ENCODE measurements at places on chromosomes 4 and X.

- no peak for DNase-seq
These were observed 79.3 kb downstream of the FRAS1 start for GRCh38 chr4:78136109-78137081.

DNA sequence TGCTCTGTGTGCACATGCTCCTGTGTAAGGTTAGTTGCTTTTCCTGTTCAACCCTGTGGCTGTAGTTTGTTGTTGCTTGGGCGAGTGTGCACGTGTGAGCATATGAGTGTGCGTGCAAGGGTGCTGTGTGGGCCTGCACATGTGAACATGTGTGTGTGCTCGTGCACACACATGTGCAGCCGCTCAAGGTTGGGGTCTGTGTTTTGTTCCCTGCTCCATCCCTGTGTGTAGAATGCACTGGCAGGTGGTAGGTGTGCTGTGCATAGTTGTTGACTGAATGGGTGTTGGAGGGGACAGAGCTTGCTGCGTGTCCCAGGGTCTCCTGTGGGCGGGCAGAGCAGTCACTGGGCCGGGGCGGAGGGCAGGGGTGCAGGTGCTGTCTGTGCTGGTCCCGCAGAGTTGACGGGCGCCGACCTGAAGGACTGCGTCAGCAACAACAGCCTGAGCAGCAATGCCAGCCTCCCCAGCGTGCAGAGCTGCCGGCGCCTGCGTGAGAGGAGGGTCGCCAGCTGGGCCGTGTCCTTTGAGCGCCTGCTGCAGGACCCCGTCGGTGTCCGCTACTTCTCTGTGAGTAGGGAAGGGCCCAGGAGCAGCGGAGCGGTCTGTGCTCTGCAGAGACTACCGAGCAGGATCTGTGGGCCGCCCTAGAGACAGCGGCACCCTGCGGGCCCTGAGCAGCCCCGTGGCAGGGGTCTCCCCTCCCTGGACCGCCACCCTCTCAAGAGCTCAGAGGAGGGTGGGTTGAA is 27.9 kb upstream of the HGFAC start:
- no peak for DNase-seq

- no peak for DNase-seq
These were observed 88.5 kb downstream of the PDS5A start for GRCh38 chr4:39889226-39889625.

DNA sequence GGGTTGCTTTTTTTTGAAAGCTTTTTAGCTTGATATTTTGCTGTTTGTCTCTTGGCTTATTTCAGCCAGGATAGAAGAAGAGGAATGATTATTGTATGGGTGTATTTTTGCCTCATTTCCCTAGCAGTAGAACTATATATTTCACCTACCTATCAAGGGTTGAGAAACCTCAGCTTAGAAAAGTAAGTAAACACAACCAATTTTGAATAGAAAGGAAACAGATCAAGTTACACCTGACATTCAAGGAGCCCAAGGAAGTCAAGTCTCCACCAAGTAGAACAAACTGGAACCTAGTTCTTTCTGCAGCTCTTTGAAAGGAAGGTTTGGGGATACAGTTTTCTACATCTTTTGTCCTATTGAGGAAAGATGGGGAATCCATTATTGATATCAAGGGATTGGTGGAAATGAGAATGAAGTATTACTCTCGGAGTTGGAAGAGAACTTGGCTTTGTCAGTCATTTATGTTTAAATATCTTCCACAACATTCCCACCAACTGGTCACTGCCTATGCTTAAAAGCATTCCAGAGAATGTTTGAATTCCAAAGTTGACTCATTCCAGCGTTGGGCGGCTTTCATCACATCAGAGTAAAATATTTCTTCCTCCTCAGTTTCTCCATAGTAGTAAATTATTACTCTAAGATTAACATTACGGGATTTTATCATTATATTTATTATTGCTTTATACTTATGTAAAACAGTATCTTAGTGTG is 207.8 kb upstream of the CNKSR2 start:
- no peak for DNase-seq

DNA sequence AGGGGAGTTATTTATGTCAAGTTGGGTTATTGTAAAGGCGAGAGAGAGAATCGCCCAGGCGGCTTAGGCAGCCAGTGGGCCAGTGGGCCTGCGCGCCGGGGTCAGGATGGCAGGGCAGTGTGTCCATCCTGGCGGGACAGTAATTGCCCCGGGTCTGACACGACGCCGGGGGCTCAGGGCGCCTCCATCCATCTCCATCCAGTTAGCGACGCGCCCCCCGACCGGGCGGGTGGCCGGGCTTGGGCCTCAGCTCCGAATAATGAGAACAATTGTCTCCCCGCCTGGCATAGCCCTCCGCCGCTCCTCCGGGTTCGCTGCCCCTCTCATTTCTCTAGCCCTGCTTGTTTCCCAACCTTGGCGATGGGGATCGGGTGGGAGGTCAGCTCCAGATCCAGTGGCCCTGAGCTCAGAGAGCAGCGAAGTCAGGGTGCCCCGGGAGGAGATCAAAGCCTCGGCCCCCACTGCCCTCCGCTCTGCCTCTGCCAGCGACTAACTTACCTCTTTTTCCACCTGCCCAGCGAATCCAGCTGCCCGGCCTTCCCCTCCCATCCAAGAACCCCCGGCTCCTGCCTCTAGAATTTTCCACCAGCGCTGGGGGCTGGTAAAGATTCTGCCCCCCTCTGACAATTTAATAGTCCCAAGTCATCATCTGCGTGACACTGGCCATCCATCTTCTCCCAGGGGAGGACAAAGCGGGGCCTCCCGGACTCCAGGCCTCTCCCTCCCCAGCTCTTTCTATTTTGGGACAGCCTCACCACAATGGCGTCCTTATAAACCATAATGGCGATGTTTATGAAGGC is 56.9 kb upstream of the TMEM33 start:
- DNase-seq: no peak

GRCh38 chrX:77276742-77277141 is 170.4 kb upstream of the FGF16 start:
- no peak for DNase-seq

DNA sequence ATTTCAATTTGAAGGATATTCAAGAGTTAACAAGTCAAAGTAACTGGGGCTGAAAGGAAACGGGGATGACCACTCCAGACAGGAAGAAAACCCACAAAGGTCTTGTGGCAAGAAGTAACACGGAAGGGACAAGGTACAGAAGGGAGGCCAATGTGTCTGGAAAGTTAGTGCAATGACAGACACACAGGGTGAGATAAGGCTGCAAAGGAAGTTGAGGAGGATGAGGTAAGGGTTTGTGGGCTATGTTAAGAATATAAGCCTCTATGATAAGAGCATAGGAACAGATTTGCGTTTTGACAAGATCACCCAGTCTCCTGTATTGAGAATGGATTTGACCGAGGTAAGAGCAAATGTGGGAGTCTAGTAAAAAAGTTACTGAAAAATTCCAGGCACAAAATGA is 21.9 kb upstream of the EMCN start:
- DNase-seq: no peak

DNA sequence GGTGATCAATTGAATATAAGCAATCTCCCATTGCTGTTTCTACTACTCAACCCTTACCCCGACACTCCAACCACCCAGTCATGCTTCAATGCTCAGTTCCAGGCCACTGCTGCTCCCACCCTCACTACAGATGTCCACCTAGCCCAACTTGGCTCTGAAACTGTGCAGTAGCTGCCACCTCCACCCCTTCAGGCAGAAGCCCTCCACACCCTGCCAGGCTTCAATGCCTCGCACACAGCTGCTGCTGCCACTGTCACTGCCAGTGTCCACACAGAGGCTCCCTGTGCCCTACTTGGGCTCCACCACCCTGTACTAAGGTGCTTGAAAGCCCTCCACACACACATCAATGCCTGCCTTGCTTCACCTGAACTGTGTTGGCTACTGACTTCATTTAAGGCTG is 34.6 kb downstream of the LAMTOR3 start:
- no peak for DNase-seq

DNA sequence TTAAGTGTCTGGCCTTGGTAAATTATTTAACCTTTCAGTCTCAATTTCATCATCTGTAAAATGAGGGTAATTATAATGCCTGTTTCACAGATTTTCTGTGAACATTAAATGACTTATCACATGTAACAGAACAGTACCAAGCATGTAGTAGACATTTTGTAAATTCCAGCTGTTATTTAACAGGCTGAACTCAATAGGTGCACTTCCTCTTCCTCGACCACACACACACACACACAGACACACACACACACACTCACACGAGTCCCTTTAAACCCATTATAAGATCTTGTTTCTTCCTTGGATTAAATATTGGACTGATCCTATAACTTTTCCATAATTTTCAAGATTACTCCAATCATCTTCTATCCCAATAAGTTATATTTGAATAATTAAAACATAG is 53.4 kb upstream of the COL25A1 start:
- DNase-seq: no peak

GRCh38 chr4:110411574-110412011 is 64.4 kb upstream of the ENPEP start:
- DNase-seq: peak; percentile 27

GRCh38 chrX:151239751-151240150 is 63.4 kb downstream of the GPR50 start:
- DNase-seq: no peak

DNA sequence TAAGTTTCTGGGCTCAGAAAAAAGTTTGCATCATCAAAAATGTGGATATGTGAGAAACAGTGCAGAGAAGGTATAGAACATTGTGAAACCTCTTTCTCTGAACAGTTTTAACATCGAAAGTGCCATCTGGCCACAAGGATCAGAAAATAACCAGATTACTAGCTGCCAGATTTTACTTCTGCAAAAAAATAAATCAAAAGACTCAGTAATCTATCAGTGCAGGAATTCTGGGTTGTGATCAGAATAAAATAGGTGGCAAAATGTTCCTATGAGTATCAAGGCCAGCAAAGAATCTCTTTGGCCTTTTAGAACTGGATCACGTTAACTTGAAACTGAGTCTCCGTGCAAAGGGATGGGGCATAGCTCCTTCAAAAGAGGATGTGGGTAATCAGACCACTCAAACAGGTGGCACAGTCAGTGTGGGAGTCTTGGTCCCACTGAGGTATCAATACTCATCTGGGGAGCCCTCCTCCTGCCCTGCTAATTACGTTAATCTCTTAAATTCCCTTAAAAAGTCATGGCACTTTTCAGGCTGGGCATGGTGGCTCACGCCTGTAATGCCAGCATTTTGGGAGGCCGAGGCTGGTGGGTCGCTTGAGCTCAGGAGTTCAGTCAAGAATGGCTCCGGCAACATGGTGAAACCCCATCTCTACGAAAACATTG is 26.7 kb upstream of the RBM47 start:
- DNase-seq: no peak

DNA sequence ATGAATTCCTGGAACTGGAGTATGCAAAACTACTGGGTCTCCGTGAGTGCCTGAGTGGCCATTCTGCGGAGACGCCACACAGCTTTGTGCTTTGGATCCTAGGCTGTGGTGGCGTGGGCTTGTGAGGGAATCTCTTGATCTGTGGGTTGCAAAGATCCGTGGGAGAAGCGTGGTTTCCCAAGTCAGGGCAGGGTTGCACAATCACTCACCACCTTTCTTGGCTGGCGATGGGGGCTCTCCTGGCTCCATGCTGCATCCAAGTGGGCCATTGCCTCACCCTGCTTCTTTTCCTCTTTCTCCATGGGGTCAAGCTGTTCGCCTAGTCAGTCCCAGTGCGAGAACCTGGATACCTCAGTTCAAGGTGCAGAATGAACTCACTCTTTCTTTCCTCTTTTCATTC is 62.5 kb downstream of the SLAIN2 start:
- DNase-seq: no peak

- DNase-seq: no peak
These were observed 37.6 kb downstream of the PF4 start for GRCh38 chr4:73944061-73944875.

DNA sequence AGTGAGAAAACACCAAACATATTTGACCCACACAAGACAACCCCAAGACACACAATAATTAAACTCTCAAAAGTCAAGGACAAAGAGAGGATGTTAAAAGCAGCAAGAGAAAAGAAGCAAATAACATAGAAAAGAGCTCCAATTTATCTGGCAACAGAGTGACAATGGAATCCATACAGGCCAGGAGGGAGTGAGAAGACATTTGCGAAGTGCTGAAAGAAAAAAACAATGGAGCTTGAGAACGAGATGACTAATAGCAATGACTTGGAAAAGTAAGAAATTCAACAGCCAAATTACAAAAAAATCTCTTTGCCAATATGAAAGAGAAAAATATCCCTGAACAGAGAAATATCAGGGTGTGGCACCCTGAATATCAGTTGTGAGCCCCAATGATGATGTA is 61.6 kb downstream of the MAD2L1 start:
- DNase-seq: no peak

DNA sequence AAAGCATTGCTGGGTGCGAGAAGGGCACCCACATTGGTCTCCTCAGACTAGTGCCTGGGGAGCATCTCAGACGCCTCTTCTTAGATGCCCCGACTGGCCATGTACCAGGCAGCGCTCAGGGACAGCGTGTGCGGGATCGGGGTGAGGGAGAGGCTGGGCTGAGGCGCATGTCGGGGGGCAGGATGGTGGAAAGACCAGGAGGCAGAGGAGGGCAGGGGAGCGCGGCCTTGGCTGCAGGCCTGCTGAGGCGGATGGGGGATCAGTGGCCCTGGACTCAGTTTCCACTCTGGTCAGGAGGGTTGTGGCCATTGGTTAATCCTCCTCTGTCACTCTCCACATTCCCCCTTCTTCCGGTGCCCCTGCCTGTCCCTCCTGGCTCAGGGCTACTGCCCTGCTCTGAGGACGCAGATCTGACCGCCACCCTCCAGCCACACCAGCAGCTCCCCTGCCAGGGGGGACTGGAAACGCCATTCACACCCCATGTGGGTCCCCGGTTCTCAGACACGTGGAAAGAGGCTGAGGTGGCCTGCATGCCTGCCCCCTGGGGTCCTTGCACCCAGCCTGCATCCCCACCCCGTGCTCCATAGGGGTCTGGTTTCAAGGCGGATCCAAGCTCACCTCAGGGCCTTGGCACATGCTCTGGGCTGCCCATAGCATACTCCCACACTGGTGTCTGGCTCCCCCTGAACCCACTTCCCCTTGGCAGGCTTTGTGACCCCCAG is 105.9 kb downstream of the CPZ start:
- no peak for DNase-seq
